Large intestine (tissue), 12 donors: ENCODE measurements at places on chromosomes 7 and 10.

DNA sequence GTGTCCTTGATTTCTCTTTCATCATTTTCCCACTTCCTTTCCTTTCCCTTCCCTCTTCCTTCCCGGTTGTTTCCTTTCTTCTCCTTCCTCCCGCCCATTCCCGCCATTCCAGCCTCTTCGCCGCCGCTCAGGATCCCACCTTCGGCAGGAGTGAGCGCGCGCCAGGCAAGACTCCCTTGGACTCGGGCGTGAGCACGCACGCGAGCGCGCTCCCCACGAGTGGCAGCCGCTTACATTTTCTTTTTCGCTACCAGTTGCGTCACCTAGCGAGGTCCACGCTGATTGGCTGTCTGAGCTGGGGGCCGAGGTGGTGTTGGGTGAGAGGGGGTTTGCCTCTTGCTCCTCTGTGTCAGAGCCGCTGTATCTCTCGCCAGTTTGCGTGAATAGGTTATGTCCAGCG, 11.8 kb downstream of the ZAN start:
- peak; percentile 67 for DNase-seq

- peak; percentile 18 for DNase-seq
Measured at GRCh38 chr7:29005829-29006228, 47.7 kb upstream of the TRIL start.

DNA sequence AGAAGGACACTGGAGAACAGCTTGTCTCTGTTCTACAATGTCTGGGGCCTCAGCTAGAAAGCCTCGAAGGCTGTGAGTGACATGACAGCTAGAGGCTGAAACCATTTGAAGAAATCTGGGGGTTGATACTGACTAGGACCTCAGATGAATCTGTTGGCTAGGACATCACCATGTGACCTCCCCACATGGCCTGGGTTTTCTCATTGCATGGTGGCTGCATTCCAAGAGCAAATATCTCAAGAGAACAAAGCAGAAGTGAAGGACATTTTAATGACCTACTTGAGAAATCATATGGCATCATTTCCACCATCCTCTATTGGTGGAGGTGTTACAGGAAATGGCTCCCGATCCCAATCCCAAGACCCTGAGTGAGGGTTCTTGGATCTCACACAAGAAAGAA, 450.6 kb upstream of the AUTS2 start:
- DNase-seq, result no peak

GRCh38 chr10:132232023-132232951, 45.5 kb downstream of the DPYSL4 start:
- DNase-seq, result peak; percentile 49

DNA sequence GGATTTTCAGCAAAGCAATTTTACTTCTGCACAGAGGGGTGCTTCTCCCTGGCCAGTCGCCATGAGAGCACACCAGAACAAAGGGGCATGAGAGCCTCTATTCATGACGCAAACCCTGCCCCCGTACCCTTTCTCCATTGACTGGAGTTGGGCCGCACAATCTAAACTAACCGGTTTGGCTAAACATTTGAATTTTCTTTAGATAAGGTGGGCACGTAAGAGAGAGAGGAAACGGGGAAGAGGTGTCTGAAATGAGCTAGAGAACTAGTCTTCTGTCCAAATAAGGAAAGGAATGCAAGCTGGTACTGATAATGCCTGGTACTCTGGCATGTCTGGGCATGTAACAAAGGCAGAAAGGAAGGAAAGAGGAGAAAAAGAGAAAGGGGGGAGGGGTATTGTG, 13.2 kb upstream of the SCIN start:
- DNase-seq, result peak; percentile 7
